Stimulated activated CD8-positive, alpha-beta memory T cell treated with anti-CD3 and anti-CD28 coated beads, Interleukin-7, amount 100 ng/mL, for 1 hour (primary cell): ENCODE measurements at places on chromosomes 6 and 20.
A peak's percentile ranks its signal among the peaks of the same experiment; 100 is the strongest.

- no peak for DNase-seq
Measured at GRCh38 chr6:130913120-130913519, 85.9 kb downstream of the SMLR1 start.

DNA sequence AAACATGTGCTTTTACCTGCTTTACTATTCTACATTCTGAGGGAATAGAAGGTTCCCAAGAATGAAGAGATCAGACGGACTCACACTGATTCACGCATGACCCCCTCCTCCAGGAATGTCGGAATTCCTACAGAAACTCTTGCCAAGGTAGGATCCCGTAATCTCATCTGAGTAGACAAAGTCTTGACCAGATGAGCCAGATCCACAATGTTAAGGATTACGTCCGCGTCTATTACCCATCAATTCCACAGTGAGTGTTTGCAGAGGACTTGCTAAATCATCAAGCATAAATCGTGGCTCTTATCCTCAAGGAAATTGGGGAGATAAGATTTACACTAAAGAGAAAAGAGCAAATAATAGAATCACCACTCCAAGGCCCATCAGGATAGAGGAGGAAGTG is 245.9 kb upstream of the FOXQ1 start:
- DNase-seq = no peak

DNA sequence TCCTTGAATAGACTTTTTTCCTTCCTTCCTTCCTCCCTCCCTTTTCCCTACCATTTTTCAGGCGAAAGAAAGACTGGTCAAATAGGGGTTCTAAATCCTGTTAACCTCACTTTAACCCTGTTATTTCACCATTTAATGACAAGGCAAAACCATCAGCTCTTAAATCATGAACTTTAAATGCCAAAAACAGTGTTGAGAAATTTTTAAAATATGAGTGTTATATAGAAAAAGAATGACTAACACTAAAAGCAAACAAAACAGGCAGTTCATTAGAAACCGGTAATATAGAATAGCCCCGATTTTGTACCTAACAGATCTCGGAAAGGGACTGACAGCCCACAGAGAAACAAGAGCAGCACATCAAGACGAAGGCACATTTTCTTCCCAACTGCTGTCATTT is 57.4 kb upstream of the CEP85L start:
- DNase-seq = no peak

DNA sequence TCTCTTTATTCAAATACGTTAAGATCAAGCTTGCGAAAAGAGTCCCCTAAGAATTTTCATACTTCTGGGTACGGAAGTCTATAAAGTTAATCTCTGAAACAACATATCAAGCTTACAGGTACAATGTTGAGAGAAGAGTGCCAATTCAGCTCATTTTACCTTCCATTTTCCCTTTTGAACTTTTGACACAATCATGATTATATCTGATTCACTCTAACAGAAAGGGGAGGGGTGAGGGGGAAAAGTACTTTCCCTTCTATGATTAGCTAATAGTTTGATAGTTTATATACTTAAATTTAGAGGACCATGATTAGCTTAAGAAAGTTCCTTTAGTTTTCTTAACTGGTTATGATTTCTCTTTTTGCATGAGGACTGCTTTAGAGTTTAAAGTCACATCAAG is 33.5 kb downstream of the SNX3 start:
- no peak for DNase-seq

GRCh38 chr6:166862287-166862977 is 93.9 kb downstream of the RNASET2 start:
- DNase-seq = no peak

DNA sequence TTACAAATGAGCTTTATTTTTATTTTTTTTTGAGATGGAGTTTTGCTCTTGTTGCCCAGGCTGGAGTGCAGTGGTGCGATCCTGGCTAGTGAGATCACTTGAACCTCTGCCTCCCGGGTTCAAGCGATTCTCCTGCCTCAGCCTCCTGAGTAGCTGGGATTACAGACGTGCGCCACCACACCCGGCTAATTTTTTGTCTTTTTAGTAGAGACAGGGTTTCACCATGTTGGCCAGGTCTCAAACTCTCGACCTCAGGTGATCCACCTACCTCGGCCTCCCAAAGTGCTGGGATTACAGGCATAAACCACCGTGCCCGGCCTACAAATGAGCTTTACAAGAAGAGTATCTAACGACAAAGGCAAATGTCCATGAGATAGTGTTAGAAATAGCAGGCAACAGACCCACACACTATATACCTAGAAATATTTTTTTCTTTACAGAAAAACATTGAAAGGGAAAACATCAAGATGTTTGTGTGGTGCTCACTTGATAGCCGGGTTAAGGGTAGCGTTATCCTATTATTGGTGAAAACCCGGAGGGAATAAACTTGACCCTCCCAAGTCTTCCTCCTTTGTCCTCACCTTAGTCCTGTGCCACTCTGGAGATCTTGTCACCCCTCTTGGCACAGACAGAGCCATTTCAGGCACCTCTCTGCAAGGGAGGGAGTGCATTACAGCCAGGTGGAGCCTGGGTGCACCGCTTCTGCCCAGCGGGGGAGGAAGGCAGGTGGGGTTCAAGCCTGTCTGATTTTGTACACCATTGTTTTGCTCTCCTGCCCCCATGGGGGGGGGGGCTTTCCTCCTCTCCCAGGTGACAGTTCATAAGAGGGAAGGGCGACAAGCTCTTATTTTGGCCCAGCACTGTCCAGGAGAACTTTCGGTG is 21.0 kb upstream of the AVP start:
- no peak for DNase-seq

DNA sequence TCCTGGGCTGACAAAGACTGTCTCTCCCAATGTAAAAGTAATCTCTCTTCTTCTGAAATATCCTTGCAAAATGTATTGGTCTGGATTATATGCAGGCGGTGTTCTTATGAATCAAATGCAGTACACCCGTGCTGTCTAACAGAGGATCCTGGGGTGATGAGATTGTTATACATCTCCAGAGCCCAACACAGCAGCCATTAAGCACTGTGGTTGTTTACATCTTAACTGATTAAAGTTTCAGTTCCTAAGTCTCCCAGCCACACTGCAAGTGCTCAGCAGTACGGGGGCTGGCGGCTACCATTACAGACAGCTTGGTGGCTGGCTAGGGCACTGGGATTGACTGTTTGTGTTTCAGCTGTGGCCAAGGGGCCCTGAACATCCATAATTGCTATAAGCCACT is 7.0 kb downstream of the UNC93A start:
- no peak for DNase-seq

- DNase-seq = no peak
Measured at GRCh38 chr6:44855562-44856411, 468.3 kb downstream of the CDC5L start.

DNA sequence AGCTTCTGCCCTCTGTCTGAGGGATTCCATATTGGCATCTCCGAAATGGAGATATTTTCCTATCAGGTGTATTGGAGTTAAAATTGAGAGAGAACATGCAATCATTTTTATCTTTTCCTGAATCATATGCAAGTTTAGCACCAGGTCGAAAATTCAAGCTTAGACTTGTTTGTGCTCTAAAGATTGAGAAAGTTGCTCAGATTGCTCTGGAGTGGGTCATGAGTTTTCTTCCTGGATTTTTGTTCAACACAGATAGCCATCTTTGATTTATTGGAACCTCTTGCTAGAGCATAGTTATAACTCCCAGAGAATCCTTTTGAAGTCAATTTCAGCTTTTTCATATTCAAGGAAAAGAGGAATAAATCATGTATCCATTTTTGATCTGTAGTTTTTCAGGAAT is 373.5 kb upstream of the FLRT3 start:
- DNase-seq = no peak

DNA sequence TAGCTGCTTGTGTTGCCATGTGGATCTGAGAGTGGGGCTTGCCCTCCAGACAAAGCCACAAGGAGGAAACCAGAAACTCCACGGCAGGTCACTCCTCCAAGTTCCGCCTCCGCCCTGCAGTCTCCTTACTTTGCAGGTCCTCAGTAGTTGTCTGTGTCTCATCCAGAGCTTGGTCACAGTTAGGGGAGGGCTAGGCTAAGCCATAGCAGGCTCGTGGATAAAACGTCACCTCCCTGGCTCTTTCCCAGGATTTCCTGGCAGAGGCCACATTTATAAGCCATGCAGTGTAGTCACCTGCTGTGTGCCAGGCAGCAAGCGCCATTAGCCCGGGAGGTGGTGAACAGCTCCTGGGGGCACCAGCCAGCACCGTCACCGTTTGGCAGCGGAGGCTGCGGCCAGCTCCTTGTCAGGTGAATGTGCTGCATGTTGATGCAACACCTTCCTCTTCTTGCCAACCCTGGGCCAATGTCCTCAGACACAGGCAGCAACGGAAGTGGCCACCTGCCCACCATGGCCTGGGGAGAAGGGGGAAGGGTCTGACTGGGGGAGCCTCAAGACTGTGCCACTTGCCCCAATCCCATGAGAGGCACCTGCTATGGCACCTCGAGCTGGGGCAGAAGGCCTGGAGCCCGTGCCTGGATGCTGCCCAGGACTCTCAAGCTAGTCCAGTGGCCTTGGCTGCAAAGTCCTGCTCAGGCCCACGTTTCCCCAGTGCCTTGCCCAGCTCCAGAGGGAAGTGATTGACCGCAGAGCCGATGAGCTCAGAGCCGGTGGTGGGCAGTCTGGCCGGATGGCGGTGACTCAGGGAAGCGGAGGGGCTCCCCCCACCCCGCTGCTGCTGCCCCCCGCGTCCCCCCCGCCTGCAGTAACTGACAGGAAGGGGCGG is 39.0 kb upstream of the SLCO4A1 start:
- no peak for DNase-seq

DNA sequence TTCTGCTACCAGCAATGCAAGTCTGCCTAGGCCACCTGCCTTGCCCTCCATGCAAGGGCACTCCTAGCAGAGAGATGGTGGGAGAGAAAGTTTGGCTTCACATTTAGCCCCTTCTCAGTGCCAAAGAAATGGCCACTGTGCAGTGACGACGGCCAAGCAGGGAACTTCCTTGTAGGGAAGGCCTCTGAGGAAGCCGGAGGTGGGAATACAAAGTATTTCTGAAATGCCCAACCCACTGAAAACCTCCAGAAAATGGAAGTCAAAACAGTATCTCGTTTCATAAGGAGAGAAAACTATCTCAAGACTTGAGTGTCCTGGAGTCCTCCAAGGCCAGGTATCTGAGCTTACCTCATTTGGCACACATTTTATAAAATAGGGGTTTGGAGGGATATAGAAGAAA is 42.7 kb downstream of the JAG1 start:
- DNase-seq = no peak

GRCh38 chr20:50655311-50655880 is 35.9 kb downstream of the RIPOR3 start:
- DNase-seq = no peak

- DNase-seq = no peak
Measured at GRCh38 chr6:137363805-137364138, 130.4 kb downstream of the OLIG3 start.

DNA sequence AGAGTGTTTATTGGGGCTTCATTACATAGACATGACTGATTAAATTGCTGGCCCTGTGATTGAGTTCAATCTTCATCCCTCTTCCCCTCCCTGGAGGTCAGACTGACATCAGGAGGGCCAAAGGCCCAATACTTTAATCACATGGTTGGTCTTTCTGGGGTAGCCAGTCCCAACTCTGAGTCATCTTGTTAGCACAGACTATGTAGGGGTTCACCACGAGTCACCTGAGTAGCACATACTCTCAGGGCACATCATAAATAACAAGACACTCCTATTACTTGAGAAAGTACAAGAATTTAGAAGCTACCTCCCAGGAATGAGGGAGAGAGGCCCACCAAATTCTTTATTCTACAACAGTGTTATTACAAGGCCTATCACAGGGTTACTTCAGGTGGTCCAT is 11.3 kb downstream of the GINS1 start:
- no peak for DNase-seq

- no peak for DNase-seq
Measured at GRCh38 chr6:3592371-3592941, 135.6 kb upstream of the SLC22A23 start.

DNA sequence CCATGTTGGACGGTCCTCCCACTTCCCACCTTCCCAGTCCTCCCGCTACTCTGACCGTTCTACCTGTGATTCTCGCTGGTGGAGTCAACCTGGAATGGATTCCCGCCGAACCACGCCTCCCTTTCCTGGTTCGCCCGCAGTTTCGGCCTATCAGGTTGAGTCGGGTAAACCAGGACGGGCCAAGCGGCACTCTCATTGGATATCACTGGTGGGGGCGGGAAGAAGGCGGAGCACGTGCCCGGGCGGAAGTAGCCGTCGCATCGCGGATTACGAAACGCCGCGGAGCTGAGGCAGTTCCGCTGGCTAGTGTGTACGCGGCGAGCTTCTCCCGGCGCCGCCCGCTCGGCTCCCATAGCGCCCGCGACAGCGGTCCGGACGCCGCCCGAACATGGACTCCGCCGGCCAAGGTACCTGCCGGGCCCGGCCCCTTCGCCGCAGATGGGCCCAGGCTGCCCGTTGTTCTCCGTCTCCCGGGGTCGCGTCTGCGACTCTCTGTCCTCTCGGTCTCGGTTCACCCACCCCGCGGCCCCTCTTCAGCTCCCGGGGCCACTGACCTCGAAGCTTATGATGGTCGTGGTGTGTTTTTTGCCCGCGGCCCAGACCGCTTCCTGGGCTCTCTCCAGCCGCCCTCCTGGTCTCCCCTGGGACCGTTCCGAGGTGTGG is at the start of gene TPD52L2:
TPD52L2 (plus strand) TSS at position 293 of the 663 bp plus-strand sequence; CDS start at position 389, 96 bp downstream.
- DNase-seq = peak; percentile 94

DNA sequence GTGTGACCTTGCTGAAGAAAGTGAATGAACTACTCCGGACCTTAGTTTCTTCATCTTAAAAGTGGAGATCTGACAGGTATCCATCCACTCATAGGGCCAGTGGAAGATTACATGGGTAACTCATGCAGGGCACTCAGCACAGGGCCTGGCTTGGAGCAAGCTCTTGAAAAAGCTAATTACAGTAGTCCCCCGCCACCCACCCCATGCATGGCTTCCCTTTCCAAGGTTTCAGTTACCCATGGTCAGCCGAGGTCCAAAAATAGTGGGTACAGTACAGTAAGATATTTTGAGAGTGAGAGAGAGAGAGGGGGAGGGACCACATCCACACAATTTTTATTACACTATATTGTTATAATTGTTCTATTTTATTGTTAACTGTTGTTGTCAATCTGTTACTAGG is 7.1 kb upstream of the PMEPA1 start:
- no peak for DNase-seq

DNA sequence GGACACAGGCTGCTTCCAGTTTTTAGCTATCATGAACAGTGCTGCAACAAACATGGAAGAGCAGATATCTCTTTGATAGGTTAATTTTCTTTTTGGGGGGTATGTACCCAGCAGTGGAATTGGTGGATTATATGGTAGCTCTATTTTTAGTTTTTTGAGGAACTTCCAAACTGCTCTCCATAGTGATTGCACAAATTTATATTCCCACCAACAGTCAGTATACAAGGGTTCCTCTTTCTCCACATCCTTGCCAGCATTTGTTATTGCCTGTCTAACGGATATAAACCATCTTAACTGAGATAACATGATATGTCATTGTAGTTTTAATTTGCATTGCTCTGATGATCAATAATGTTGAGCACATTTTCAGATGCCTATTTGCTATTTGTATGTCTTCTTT is 237.6 kb downstream of the MMUT start:
- DNase-seq = no peak

GRCh38 chr6:154623391-154623790 is 109.8 kb upstream of the SCAF8 start:
- no peak for DNase-seq
